ENCODE measurements at places on chromosomes 1 and 21.
A peak's percentile ranks its signal among the peaks of the same experiment; 100 is the strongest.

- H3K36me3 ChIP-seq = no peaks in the 10 kb centered on the region
- no peak for DNase-seq
- no peak overlapping the region for H3K27ac ChIP-seq
- peaks cover 48% of the 10 kb centered on the region for H3K27me3 ChIP-seq
Observed at GRCh38 chr1:111903871-111904449, 85.5 kb downstream of the KCND3 start.

GRCh38 chr1:64492424-64492823 is 22.5 kb downstream of the CACHD1 start:
- no peaks in the 10 kb centered on the region for H3K36me3 ChIP-seq
- H3K27me3 ChIP-seq = peaks cover 16% of the 10 kb centered on the region
- no peak overlapping the region for H3K27ac ChIP-seq

- no peak overlapping the region for H3K27ac ChIP-seq
- H3K27me3 ChIP-seq = no peaks in the 10 kb centered on the region
- H3K36me3 ChIP-seq = no peaks in the 10 kb centered on the region
- no peak overlapping the region for H3K4me3 ChIP-seq
- no peaks in the 10 kb centered on the region for H3K4me1 ChIP-seq
- DNase-seq = no peak
Observed at GRCh38 chr1:71228742-71229365, 148.0 kb upstream of the ZRANB2 start.

DNA sequence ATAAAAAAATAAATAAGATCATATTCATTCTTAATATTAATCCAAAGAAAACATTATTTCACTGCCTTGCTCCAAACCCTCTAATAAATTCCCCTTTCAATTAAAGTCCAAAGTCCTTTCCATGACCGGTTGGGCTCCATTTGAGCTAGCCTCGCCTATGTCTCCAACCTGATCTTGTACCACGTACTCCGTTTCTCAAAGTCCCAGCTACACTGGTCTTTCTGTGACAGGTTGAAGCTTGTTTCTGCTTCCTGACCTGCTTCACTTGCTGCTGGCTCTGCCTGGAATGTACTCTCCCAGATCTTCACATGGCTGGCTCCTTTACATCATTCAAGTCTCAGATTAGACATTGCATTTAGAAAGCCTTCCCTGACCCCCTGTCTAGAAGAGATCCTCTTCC is 16.4 kb downstream of the RPL5 start:
- no peaks in the 10 kb centered on the region for H3K27me3 ChIP-seq
- H3K4me1 ChIP-seq = peaks cover 9% of the 10 kb centered on the region
- H3K36me3 ChIP-seq = peaks cover 36% of the 10 kb centered on the region
- H3K4me3 ChIP-seq = no peak overlapping the region
- H3K27ac ChIP-seq = no peak overlapping the region

DNA sequence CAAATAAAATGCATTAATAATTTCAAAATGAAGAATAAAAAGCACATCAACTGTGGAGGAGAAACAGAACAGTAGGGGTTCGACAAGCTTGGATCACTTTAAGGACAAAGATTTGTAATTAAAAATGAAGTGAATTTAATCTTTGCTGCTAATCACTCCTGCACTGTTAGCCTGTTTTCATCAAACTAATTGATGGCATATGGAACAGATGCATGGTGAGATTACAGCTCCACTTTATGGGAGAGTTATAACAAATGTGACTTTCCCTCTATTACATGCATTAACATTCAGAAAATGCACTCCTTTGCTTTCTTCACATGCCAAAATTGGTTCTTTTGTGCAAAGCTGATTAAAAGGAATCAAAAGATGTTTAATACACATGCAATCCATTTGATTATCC is 207.2 kb upstream of the C21orf91 start:
- no peak for DNase-seq
- H3K27ac ChIP-seq = no peak overlapping the region
- no peak overlapping the region for H3K4me3 ChIP-seq
- peaks cover 2% of the 10 kb centered on the region for H3K4me1 ChIP-seq
- H3K27me3 ChIP-seq = peaks cover 3% of the 10 kb centered on the region

DNA sequence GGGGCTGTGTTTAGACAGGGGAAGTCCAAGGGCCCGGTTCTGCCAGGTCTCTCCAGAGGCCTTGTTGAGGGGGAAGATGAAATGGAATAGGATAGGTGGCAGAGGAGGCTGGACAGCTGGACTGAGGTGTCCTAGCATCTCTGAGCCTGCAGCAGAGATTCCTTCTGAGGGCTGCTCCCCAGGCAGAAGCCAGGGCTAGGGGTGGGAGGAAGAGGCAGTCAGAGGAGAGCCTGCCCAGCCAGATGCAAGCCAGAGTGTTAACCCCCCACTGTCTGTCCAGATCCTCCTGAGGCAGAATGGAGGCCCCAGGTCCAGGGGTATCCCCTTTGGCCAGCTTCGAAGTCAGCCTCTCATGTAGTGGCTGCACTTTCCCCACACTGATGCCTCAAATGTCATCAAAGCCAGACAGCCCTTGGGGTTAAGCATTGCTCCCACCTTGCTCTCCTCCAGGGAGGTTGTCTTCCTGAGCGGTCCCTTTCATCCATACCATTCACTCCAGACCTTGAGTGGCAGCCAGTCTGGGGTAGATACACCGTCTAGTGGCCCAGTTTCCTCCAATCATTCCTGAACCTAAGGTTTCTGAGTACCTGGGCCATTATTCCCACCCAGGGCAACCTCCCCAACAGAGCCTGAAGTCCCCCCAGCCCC is 1.7 kb downstream of the CSF1 start:
- H3K36me3 ChIP-seq = peaks cover 63% of the 10 kb centered on the region
- peak overlapping the region; percentile 90 for H3K27ac ChIP-seq
- H3K4me3 ChIP-seq = peak overlapping the region; percentile 89

DNA sequence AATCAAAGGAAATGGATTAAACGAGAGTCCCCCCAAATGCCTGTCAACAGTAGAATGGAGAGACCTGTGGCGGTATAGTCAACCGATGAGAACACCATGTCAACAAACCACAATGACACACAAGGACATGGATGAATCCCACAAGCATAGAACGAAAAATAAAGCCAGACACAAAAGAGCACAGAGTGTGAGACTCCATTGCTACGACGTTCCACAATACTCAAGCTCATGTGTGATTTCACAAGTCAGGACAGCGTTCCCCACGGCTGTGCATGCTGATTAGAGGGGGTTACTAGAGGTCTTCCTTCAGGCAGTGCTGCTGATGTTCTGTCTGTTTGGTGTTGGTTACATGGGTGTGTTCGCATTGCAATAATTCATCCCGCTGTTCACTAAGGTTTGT is 5.8 kb upstream of the PLA2G2D start:
- H3K27ac ChIP-seq = no peak overlapping the region
- no peak overlapping the region for H3K4me3 ChIP-seq
- no peak for DNase-seq
- H3K36me3 ChIP-seq = no peaks in the 10 kb centered on the region
- peaks cover 2% of the 10 kb centered on the region for H3K4me1 ChIP-seq

- H3K27me3 ChIP-seq = peaks cover 11% of the 10 kb centered on the region
- no peaks in the 10 kb centered on the region for H3K36me3 ChIP-seq
- DNase-seq = no peak
- H3K4me3 ChIP-seq = no peak overlapping the region
- H3K27ac ChIP-seq = no peak overlapping the region
Observed at GRCh38 chr1:34404804-34405203, 228.1 kb downstream of the C1orf94 start.

DNA sequence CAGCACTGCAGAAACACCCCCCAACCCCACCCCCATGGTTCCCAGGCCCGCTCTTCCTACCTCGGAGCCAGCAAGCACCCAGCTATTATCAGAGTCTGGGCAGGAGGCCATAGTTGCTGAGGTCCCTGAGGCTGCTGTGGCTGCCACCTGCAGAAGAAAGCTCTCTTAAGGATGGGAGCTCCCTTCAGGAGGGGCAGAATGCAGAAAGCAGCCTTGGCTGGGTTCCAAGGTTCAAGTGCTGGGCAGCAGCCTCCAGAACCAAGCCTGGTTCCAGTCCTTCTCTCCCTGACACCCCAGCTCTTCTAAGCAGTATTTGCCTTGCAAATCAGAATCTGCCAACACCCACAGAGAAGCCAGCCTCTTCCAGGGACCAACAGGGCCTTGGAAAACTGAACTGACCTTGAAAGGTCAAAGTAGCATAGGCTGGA is 2.3 kb downstream of the PBXIP1 start:
- peak overlapping the region; percentile 96 for H3K27ac ChIP-seq
- H3K27me3 ChIP-seq = no peaks in the 10 kb centered on the region
- DNase-seq = no peak
- peaks cover 24% of the 10 kb centered on the region for H3K36me3 ChIP-seq

DNA sequence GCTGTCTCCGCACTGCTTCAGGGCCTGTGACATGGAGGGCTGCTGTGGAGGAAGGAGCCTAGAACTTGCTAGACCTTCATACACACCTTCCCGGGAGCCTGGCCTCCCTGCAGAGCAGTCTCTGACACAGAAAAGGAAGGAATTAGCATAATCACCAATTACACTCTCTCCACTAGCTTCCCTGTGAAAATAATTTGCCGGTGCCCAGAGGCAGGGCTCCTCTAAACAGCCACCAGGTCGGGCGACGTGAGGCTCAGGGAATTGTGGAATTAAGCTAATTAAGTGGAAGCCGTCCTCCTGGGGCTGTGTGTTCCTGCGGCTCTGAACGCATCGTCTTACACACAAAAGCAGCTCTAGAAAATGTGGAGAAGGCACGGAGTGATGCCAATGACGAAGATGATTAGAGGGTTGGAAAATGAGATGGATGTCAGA is 82.6 kb downstream of the NENF start:
- peaks cover 70% of the 10 kb centered on the region for H3K27me3 ChIP-seq
- H3K36me3 ChIP-seq = no peaks in the 10 kb centered on the region
- H3K4me1 ChIP-seq = peaks cover 5% of the 10 kb centered on the region

- H3K36me3 ChIP-seq = no peaks in the 10 kb centered on the region
- no peak for DNase-seq
- H3K4me3 ChIP-seq = no peak overlapping the region
- H3K27me3 ChIP-seq = no peaks in the 10 kb centered on the region
Observed at GRCh38 chr1:93394514-93394913, 48.8 kb downstream of the DR1 start.

- no peak overlapping the region for H3K27ac ChIP-seq
- peaks cover 7% of the 10 kb centered on the region for H3K36me3 ChIP-seq
- H3K4me1 ChIP-seq = peaks cover 37% of the 10 kb centered on the region
- H3K27me3 ChIP-seq = no peaks in the 10 kb centered on the region
- DNase-seq = no peak
- no peak overlapping the region for H3K4me3 ChIP-seq
Observed at GRCh38 chr1:205777994-205778393, 2.7 kb upstream of the RAB29 start.

DNA sequence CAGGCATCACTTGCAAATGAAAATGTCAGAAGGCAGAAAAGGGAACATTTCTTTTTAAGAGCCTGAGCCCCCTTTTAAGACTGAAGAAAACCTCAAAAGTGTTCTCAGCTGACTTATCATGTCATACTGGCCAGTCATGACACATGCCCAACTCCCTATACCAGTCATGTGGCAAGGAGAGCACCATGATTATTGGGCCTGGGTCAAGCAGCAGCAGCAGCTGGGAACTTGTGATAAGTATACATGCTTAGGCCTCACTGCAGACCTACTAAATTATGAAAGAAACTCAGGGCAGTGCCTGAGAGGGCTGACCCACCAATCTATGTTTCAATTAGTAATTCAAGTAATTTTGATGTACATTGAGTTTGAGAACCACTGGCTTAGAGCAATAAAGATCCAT is 8.6 kb downstream of the RO60 start:
- H3K27ac ChIP-seq = peak overlapping the region; percentile 56
- H3K36me3 ChIP-seq = peaks cover 46% of the 10 kb centered on the region
- no peaks in the 10 kb centered on the region for H3K27me3 ChIP-seq
- H3K4me3 ChIP-seq = no peak overlapping the region
- peaks cover 77% of the 10 kb centered on the region for H3K4me1 ChIP-seq

GRCh38 chr1:203028784-203029553 is 2.7 kb downstream of the PPFIA4 start:
- peaks cover 14% of the 10 kb centered on the region for H3K4me1 ChIP-seq
- DNase-seq = no peak
- H3K27ac ChIP-seq = no peak overlapping the region
- H3K4me3 ChIP-seq = no peak overlapping the region
- H3K27me3 ChIP-seq = peaks cover 17% of the 10 kb centered on the region

DNA sequence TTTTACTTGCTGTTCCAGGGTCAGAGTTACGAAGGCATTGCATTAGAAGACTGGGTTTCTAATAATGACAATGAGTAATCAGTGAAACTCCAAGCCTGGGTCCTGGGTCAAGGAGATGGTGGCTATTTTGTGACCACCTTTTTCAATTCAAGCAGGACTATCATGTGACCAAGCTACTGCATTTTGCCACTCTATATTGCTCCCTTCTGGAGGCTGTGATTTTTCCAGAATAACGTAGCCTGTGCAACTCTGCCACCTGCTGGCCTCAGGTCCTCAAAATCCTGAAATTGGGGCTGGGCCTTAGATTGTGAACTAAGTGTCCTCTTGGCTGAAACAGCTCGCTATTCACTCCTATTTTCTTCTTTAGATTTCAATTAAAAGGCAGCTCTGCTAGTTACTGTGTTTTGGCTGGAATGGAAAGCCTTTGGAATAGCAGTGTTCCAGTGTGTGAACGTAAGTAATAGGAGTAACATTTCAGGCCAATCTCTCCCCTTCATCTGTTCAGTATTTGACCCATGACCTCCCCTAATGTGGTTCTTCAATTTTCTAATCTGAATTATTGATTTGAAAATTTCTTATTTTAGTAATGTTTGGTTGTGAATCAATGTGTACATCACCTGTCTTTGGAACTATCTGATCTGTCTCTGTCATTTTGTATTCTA is 52.9 kb upstream of the CD46 start:
- no peaks in the 10 kb centered on the region for H3K36me3 ChIP-seq
- no peak overlapping the region for H3K4me3 ChIP-seq
- H3K27ac ChIP-seq = no peak overlapping the region
- peaks cover 4% of the 10 kb centered on the region for H3K27me3 ChIP-seq

GRCh38 chr1:224189561-224189960 is 6.5 kb downstream of the DEGS1 start:
- no peak for DNase-seq
- no peak overlapping the region for H3K4me3 ChIP-seq
- H3K27me3 ChIP-seq = no peaks in the 10 kb centered on the region
- peak overlapping the region; percentile 57 for H3K27ac ChIP-seq
- H3K36me3 ChIP-seq = peaks cover 80% of the 10 kb centered on the region
- H3K4me1 ChIP-seq = peaks cover 61% of the 10 kb centered on the region

- no peaks in the 10 kb centered on the region for H3K36me3 ChIP-seq
- H3K27ac ChIP-seq = peak overlapping the region; percentile 4
- H3K4me1 ChIP-seq = no peaks in the 10 kb centered on the region
- H3K27me3 ChIP-seq = no peaks in the 10 kb centered on the region
- H3K4me3 ChIP-seq = no peak overlapping the region
Observed at GRCh38 chr1:1624443-1625403, 7.2 kb upstream of the MMP23B start.

- H3K36me3 ChIP-seq = peaks cover 82% of the 10 kb centered on the region
- peak overlapping the region; percentile 97 for H3K27ac ChIP-seq
- H3K27me3 ChIP-seq = no peaks in the 10 kb centered on the region
- no peak for DNase-seq
- H3K4me3 ChIP-seq = peak overlapping the region; percentile 66
Observed at GRCh38 chr21:44064852-44065403, 42.3 kb upstream of the PWP2 start.

GRCh38 chr1:62438163-62438562 is 1.3 kb downstream of the USP1 start:
- H3K27me3 ChIP-seq = no peaks in the 10 kb centered on the region
- no peak for DNase-seq
- H3K27ac ChIP-seq = peak overlapping the region; percentile 91
- H3K4me1 ChIP-seq = peaks cover 34% of the 10 kb centered on the region
